ENCODE measurements at places on chromosomes 6 and 20.

DNA sequence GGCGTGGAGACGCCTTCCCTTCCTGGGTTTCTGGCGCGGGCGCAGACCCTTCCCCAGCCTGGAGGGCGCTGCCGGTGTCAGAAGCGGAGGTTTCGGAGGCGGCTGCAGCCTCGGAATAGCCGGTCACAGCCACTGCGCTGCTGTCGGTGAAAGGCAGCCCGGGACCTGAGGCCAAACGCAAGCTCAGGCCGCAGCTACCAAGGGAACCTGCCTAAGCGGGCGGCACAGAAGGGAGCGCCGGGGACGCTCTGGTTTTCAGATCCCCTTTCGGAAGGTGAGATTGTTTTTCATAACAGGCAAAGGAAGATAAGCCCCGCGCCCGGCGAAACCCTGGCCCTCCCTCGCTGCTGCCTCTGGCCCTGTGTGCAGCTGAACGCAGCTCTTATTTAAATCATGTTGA is 116.5 kb downstream of the FAM120B start:
- no peak for DNase-seq

GRCh38 chr6:41405941-41406727 is 70.7 kb downstream of the NCR2 start:
- no peak for DNase-seq

DNA sequence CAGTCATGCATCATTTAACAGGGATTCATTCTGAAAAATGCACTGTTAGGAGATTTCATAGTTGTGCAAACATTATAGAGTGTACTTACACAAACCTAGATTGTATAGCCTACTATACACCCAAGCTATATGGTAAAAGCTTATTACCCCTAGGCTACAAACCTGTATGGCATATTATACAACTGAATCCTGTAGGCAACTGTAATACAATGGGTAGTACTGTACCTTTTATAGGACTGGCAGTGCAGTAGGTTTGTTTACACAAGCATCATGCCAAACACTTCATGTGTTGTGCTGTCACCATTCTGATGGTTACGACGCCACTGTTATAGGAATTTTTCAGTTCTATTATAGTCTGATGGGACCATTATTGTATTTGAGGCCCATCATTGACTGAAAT is 39.3 kb upstream of the KHDC1 start:
- DNase-seq, result no peak

GRCh38 chr6:1860756-1861348 is 251.1 kb downstream of the FOXC1 start:
- DNase-seq, result peak; percentile 64

DNA sequence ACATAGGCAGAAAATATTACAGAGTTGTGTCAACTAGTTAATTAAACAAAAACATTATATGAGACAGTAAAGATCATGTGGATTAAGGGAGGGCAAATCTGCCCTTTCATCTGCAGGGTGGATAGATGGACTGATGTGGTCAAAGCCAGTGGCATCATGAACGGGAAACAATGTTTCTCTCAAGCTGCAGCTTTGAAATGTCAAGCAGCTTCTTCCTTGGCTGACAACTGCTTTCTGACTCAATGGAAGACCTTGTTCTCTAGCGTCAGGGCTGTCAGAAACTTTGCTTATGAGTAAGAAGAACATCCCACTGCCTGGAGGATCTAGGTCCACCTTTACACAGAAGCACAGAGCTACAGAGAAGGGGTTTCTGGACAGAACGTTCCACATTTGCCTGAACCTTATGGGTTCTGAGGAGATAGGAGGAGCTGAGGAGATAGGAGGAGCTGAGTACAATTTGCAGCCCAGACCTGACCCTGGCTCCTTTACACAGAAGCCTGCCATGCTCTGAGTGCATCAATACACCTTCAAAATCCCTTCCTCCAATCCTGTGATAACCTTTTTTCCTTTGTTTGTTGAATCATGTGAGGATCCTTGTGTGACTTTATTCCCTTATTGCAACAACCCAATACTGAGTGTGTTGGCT is 6.1 kb downstream of the CST5 start:
- no peak for DNase-seq

- DNase-seq, result no peak
Measured at GRCh38 chr20:19809505-19809904, 51.4 kb downstream of the RIN2 start.

- no peak for DNase-seq
Measured at GRCh38 chr6:84581494-84582259, 182.7 kb downstream of the TBX18 start.

DNA sequence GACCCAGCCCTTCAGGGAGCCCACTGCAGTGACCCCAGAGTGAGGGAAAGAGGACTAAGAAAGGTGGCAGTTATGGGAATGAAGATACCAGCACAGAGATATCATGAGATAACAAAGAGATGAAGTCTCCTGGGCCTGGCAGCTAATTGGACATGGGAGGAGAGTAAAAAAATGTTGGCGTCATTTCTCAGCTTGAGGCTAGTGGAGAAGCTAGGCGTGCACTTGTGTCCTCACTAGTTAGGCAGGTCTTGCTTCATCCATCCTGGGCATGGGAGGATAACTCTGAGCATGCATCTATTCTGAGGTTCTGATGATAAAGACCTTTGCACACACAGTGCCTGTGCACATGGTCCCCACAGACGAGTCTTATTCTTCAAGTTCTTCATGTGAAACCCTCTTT is 4.1 kb upstream of the GFOD1 start:
- DNase-seq, result no peak

DNA sequence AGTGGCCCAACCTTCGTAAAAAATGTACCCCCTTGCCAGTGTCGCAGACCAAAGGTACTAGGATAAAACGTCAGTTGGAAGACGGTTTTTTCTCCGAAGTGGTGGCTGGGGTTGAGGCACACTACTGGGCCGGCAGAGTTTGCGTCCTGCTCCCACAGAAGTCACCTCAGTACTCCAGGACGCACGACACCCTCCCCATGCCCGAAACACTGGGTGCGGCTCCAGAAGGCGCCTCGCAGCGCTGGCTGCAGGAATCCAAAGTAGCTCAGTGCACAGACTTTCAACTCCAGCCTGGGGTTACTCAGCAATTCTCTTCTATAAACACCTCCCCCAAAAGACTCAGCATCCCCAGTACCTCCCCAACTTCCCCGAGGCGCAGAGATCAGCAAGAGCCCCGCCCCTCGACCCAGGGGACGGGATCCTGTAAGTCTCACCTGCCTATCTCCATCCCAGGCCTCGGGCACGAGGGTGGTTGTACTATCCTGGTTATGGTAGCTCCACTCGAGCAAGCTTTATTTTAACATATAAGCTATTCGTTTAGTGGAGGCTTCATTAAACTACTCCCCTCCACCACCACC is 88.2 kb downstream of the ZFP64 start:
- DNase-seq, result no peak

DNA sequence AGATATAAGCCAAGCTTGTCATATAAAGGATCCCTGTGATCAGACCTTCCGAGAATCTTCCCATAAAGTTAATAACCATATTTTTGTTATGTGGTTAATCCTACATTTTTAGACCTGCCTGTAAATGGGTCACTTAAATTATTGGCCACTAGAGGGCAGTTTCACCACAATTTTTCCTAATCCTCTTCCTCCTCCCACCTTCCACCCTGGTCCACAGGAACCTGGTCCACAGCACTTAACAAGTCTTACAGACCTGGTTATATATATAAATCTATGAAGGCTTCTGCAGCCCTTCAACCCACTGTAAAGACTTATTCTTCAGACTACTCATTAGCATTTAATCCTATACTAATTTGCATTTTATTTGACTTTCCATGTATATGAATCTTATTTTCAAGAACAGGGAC is 28.3 kb downstream of the MRS2 start:
- DNase-seq, result peak; percentile 65

DNA sequence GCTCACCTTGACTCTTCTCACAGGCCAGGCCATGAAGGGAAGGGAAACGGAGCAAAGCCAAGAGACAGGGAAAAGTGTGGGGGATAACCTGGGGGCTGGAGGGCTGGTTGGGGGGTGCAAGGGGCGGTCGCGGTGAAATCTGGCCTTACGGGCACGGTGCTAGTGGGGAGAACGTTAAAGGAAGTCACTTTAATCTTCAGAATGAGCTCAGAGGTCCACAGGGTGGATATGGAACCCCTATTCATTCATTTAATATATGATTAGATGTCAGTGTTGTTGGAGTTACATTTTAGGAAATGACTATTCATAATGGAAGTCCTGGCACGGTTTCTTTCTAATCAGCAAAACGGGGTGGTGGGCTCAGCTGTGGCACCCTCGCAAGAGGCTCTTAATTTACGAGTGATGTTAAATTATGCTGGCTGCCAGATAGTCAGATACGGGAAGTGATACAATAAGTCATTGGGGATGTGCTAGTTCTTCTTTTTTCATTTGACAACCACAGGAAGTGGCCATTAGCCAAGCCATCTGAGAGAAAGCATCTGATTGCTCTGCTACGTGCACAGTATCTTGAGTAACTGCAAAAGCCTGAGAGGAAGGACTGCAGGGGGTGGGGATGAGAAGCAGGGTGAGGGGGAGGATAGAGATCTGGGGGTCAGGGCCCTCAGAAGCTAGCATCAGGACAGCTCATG is 253.0 kb downstream of the QKI start:
- peak; percentile 87 for DNase-seq

GRCh38 chr6:41653691-41654090 is 15.4 kb downstream of the MDFI start:
- DNase-seq, result no peak

DNA sequence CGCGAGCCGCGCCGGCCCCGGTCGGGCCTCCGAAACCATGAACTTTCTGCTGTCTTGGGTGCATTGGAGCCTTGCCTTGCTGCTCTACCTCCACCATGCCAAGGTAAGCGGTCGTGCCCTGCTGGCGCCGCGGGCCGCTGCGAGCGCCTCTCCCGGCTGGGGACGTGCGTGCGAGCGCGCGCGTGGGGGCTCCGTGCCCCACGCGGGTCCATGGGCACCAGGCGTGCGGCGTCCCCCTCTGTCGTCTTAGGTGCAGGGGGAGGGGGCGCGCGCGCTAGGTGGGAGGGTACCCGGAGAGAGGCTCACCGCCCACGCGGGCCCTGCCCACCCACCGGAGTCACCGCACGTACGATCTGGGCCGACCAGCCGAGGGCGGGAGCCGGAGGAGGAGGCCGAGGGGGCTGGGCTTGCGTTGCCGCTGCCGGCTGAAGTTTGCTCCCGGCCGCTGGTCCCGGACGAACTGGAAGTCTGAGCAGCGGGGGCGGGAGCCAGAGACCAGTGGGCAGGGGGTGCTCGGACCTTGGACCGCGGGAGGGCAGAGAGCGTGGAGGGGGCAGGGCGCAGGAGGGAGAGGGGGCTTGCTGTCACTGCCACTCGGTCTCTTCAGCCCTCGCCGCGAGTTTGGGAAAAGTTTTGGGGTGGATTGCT is 1.3 kb downstream of the VEGFA start:
- peak; percentile 77 for DNase-seq

DNA sequence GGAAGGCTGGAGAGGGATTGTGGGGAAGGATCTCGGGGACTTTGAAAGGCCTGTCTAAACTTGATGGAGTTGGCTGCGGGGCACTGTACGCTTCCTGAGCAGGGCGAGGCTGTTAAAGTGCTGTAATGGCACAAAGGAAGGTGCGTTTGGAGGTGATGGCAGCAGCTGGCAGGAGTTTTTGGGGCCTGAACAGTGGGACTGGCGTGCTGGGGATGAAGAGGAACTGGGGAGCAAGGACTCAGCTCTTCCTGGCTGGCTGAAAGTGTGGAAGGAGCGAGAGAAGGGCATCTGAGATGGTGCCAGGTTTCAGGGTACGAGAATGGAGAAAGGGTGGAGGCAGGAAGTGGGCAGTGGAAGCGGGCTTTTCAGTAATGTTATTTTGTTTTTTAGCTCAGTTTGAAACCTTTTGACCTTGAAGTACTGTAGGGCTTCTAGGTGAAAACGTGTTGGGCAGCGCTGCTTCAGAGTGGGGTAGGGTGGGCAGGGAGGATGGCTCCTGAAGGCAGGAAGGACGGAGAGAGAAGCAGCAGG is 8.0 kb downstream of the TMEM181 start:
- no peak for DNase-seq

- no peak for DNase-seq
Measured at GRCh38 chr20:10665027-10665561, 8.7 kb downstream of the JAG1 start.

- no peak for DNase-seq
Measured at GRCh38 chr6:158497620-158498019, 62.3 kb upstream of the TMEM181 start.

- DNase-seq, result peak; percentile 39
Measured at GRCh38 chr6:16236631-16237199, 1.7 kb upstream of the GMPR start.

GRCh38 chr6:11616200-11616611 is 78.7 kb downstream of the TMEM170B start:
- no peak for DNase-seq

- DNase-seq, result no peak
Measured at GRCh38 chr6:123338394-123338793, 298.4 kb downstream of the TRDN start.

GRCh38 chr20:3874194-3874844 is 14.9 kb upstream of the PANK2 start:
- no peak for DNase-seq

DNA sequence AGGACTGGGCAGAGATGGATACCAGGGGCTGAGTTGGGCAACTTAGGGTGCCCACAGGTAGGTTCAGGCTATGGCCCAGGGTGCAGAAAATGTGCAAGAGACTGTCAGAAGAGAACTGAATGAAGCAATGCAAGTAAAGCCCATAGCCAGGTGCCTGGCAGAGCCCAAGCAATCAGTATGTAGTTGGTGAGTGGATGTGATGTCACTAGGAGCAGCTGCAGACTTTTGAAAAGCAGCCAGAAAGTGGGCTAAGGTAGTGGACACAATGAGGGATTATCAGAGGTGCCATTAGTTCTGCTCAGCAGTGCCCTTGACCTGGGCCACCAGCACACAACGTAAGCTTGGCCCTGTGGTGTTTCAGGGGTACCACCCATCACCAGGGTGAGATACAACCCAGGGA is 135.3 kb downstream of the SOBP start:
- no peak for DNase-seq

GRCh38 chr6:150617062-150617461 is 17.4 kb downstream of the PLEKHG1 start:
- no peak for DNase-seq

DNA sequence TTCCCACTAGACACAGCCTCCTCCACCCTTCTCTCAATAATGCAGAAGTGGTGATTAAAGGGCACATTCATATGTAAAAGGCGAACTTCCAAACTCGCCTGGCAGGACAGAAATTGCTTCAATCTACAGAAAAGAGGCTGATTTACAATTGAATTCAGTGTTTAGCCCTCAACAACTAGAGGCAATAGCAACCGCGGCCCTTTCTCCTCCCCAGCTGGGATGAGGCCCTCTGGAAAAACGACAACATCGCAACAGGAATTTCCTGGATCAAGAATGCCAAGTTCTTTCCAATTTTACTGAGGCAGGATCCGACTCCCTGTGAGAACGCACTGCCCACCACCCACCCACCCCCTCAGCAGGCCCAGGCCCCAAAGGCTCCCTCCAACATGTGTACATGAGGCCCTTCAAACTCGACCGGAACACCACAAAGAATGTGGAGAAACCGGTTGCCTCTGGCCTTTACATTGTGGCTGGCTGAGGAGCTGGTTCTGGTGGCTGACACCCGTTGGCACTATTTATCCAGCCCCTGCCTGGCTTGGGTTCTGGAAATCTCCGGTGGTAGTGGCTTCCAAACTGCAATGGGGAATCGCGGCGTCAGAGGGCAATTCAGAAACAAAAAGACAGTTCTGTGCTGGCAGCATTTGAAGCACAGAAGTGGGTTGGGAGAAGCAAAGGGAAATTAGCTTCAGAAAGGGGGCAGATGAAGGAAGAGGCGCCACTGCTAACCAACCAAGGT is 36.8 kb downstream of the ZMYND8 start:
- no peak for DNase-seq
